ENCODE measurements at places on chromosomes 4 and X.

- peak; percentile 22 for DNase-seq
Observed at GRCh38 chrX:14411326-14411725, 118.0 kb upstream of the GLRA2 start.

DNA sequence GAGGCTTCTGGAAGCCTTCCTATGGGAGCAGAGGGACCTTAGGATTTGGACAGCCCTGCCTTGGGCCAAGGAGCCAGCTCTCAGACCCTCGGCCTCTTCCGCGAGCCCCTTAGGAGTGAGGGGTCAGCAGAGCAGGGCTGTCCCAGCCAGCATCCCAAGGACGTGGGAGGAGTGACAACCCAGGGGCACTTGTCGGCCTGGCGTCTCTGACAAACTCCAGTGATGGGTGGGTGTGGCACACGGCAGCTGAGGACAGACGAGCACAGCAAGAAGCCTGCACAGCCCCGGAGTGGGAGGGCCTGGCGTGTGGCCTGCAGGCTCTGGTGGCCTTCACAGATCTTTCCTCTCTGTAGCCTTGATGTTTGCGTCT is 11.6 kb upstream of the TNIP2 start:
- no peak for DNase-seq

GRCh38 chr4:21890231-21890630 is 58.3 kb downstream of the KCNIP4 start:
- DNase-seq: no peak

GRCh38 chr4:108851366-108851765 is 88.5 kb upstream of the ETNPPL start:
- no peak for DNase-seq

GRCh38 chr4:124868495-124868894 is 156.0 kb upstream of the ANKRD50 start:
- no peak for DNase-seq

GRCh38 chrX:14491689-14492088 is 37.6 kb upstream of the GLRA2 start:
- DNase-seq: no peak

- DNase-seq: no peak
Observed at GRCh38 chr4:123553279-123553678, 156.7 kb downstream of the SPRY1 start.

DNA sequence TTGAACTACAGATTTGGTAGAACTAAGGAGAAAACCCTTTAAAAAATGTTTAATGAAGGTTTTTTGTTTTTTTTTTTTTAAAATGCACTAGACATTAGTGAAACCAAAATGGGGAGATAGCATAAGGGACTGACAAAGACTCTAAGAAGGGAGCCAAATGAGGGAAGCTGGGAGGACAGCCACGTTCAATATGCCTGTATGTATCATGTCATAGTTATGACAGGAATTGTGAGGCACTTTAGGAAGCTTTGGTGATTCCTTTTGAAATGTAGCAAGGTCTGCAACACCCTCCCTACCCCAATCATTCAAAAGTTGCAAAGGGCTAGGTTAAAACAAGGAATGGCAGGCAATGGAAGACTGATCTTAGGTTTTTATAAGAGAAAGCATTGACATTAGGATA is 526.0 kb downstream of the TLL1 start:
- no peak for DNase-seq

DNA sequence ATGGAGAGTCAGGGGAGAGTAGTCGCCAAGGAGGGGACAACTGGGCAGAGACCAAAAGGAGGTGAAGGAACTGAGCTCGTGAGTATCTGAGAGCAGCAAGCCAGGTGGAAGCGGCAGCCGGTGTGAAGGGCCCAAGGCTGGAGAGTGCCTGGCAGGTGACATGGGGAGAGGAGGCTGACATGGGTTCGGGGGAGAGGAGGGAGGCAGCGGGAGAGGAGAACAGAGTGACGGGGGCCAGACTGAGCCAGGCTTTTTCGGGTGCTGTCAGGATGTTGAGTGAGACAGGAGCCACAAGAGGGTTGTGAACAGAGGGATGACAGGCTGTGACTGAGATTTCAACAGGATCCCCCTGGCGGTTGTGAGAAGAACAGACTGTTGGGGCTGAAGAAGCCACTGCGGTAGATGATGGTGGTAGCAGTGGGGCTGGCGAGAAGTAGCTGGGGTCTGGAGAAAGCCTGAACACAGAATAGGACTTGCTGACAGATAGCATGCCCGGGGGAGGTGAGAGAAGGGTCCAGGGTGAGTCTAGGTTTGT is 5.7 kb downstream of the ELK1 start:
- DNase-seq: no peak

GRCh38 chrX:25213611-25214010 is 197.8 kb upstream of the ARX start:
- DNase-seq: no peak

DNA sequence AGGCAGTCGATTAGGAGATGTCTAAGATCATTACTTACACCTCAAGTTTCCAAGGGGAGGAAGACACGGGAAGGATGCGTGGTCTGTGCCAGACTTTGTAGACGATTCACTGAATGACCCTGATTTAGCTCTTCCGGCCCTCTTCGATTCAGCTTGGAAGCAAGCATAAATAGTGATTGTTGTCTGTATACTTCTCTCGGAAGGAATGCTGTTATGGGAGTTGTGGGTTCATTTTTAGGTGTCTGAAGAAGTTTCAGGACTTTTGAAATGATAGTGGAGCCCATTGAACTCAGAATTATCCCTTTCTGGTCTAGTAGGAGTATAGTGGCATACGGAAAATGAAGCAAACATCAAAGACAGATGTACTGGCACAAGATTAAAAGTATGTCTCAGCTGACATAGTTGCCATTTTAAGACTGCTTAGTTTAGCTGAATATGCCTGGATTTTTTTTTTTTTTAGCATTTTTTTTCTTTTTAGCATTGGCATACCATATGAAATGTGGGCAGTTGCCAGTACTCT is 1.0 kb upstream of the ANKRD17 start:
- no peak for DNase-seq

DNA sequence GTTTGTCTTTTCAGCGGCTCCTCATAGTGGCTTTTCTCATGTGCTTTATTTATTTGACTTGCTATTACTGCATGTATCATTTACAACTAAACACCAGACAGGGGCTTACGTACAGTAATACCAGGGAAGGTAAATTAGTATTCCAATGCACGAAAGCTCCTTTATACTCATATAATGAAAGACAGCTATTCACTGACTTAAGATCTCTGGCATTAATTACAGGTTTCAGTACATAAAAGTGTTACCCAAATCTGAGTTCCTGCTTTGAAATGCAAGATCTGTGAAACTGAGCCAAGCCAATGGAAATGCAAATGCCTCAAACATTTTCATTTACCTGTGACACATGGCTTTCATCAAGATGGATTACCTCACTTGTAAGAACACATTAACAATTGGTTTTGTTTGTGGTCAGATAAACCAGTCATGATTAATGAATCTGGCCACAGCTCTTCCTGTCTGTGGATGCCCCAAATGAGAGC is 107.2 kb downstream of the ANAPC4 start:
- DNase-seq: peak; percentile 52

- DNase-seq: no peak
Observed at GRCh38 chrX:136814847-136815750, 34.4 kb upstream of the ARHGEF6 start.

DNA sequence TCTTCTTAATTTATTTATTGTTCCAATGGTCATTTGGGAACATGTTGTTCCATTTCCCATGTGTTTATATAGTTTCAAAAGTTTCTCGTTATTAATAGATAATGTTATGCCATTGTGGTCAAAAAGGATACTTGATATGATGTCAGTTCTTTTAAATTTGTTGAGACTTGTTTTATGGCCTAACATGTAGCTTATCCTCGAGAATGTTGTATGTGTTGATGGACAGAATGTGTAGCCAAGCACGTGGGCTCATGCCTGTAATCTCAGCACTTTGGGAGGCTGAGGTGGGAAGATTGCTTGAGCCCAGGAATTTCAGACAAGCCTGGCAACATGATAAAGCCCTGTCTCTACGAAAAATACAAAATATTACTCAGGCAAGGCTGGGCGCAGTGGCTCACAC is 168.5 kb upstream of the USP38 start:
- DNase-seq: peak; percentile 68

DNA sequence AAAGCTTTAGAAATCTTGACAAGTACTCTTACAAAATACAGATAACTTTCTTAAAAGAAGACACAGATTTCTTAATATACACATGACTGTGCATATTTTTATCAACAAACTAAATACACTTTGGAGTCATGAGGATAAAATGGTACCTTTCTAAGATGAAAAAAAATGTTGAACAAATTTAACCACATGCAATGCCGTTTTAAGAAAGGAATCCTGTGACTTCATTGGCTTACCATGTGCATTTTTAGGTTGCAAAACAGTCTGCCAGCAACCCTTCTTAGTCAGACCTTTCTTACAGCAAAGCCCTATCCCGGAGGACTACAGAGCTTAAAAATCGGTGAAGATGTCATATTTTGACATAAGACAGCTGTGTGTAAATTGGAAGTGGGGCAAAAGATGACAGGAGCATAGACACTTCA is 51.7 kb downstream of the GASK1B start:
- peak; percentile 63 for DNase-seq

- peak; percentile 65 for DNase-seq
Observed at GRCh38 chrX:133415276-133416105, at the start of gene GPC4. Gene GPC4, minus strand, starts transcription at chrX:133415489. Its CDS starts 524 bp downstream, at chrX:133414965.

DNA sequence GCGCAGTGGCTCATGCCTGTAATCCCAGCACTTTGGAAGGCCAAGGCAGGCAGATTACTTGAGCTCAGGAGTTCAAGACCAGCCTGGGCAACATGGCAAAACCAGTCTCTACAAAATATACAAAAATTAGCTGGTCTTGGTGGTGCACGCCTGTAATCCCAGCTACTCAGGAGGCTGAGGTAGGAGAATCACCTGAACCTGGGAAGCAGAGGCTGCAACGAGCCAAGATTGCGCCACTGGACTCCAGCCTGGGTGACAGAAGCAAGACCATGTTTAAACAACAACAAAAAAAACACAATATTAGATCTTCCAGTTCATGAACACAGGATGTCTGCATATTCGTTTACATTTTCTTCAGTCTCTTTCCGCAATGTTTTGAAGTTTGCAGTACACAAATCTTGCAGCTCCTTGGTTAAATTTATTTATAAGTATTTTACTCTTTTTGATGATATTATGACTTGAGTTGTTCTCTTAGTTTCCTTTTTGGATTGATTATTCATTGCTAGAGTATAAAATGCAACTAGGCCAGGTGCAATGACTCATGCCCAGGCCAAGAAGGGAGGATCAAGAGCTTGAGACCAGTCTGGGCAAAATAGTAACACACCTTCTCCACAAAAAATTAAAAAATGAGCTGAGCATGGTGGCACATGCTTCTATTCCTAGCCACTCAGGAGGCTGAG is 30.4 kb upstream of the ABCG2 start:
- peak; percentile 78 for DNase-seq

DNA sequence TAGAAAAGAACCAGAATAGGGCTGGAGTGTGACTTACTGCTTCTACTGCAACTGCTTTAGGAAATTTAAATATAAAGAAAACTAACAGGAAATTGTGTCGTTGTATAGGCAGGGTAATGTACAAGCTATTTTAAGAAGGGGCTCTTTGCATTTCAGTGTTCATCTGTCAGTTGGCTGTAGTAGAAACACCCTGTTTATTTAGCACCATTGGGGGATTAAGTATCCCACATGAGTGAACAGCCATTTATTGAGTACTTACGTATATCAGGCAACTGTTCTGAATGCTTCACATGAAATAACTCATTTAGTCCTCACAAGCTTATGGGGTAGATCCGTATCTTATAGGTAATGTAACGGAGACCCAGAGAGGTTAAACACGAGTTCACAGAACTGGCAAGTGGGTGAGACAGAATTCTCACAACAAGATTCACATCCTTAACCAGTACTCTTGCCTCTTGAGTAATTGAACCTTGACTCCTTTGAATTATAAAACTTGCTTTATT is 23.9 kb downstream of the STIM2 start:
- no peak for DNase-seq

- DNase-seq: peak; percentile 39
Observed at GRCh38 chrX:149506349-149506748, 1.2 kb upstream of the IDS start.

DNA sequence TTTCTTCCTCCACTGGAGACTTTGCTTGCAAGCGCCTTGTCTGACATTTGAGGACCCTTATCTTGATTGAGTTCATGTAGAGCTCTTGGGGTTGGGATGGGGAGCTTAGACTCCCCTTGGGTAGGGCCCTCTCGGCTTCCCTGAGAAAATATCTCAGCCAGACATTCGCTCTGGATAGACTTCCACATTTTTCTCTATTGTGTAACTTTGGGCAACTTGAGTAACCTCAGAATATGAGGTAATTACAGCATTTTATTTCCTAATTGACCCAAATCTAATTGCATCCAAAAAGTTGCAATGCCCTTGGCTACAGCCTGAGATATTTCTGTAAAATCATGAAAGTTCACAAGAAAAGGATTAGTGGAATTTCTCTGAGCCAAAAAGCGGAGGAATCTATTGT is 102.8 kb upstream of the MXRA5 start:
- no peak for DNase-seq

GRCh38 chr4:10861036-10861435 is 176.5 kb upstream of the CLNK start:
- no peak for DNase-seq

DNA sequence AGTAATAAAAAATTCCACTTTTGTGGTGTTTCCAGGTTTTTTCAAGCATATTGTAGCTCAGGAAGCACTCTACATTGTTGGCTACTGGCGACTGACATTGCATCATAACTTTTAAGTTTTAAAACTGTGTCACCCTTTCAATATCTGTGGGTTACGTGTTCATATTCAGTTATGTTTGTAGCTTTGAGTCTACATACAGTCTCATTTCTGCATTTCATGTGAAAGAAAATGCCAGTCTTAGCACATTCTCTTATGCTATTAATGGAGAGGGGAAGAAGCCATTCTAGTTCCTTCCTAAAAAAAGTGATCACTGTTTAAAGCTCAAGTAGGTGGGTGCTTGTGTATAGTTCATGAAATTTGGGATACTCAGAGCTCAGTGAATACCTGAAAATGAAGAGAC is 38.1 kb downstream of the DIAPH2 start:
- DNase-seq: no peak

DNA sequence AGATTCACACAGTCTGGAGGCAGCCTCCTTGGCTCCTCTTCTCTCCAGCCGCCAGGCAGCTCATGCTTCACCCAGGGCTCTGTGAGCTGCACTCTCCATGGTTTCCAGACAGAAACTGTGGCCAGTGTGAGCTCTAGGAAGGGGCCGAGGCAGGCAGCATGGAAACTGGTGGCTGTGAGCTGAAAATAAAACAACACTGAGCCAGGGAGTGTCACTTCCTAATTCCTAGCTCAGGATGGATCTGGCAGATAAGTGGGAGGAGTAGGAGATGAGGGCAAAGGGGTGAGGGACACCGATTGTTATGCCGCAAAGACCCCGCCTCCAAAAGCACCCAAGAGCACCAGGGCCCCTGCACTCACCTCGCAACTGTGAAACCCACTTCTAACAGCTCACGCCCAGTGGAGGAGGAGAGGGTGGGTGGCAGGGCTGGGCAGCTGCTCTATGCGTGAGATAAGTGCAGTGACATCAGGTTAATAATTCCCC is 69.8 kb downstream of the FHDC1 start:
- no peak for DNase-seq

- DNase-seq: no peak
Observed at GRCh38 chr4:25767877-25768725, 94.7 kb downstream of the SEL1L3 start.

- no peak for DNase-seq
Observed at GRCh38 chr4:76811604-76812412, 86.1 kb downstream of the SOWAHB start.

GRCh38 chrX:134886002-134886596 is 104.7 kb upstream of the SMIM10 start:
- DNase-seq: peak; percentile 63

- DNase-seq: peak; percentile 39
Observed at GRCh38 chr4:105060628-105061027, 86.0 kb upstream of the TET2 start.

- DNase-seq: peak; percentile 2
Observed at GRCh38 chrX:41596596-41596995, 92.2 kb upstream of the GPR34 start.
